Dorsolateral prefrontal cortex (tissue), 122 donors: ENCODE measurements at places on chromosomes 6 and 20. TPM values are rescaled to one million over a fixed set of nuclear protein-coding genes. Genes with fewer than 3 reads are reported as not detected.

Gene THEMIS
- total RNA-seq = 6.0 TPM

Gene TPBG
- total RNA-seq = 10.4 TPM

Gene PLCB1
- 157 TPM for total RNA-seq

Gene HRH3
- 26.4 TPM for total RNA-seq

Gene CST4
- total RNA-seq = not detected

Gene SCRT2
- total RNA-seq = 1.4 TPM

DNA sequence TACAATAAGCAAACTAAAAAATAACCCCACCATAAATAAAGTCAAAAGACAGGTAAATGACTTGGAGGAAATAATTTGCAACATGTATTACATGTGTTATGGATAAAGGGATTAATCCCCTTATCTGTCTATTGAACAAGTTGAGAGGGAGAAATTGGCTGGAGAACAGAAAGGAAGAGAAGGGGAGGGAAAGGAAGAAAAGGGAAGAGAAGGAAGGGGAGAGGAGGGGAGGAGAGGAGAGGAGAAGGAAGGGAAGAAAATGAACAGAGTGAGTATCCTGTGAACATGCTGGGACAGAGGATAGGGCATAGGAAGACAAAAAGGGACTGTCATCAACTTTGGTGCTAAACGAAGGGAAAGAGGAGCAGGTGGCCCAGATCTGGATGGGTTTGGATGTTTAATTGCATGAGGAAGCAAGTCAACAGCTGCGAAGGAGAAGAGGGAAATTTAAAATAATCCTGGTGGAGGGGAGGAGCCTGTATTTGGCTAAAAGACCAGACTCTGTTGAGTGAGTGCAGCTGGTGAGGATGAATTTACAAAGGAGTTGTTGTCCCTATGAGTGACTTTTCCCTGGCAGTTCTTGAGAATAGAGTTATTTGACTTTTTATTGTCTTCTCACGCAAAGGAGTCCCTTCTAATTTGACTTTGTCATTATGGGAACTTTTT is 14.2 kb upstream of the SHLD1 start:
- no peak for DNase-seq

DNA sequence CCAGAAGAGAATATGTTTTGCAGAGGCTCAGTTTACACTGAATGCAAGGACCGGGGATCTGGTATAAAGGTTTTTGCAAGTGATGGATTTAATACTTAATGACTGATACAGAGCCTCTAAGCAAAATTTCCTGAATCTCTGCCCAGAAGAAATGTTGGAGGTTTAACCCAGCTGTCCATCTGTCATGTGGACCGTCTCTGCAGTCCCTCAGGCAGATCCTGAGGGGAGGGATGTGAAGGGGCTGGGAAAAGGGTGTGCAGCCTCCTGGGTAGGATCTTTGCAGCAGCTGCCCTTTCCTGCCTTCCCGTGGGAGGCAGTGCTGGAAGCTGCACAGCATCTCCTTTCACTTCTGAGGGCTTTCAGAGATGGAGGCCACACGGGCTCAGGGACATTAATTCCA is 207.0 kb downstream of the SLC24A3 start:
- DNase-seq = no peak

- peak; percentile 59 for DNase-seq
These were observed 549.8 kb downstream of the PRKN start for GRCh38 chr6:162177746-162178145.

GRCh38 chr6:27502508-27503435 is 29.9 kb upstream of the ZNF184 start:
- DNase-seq = no peak

- DNase-seq = no peak
These were observed 13.5 kb upstream of the ZBTB46 start for GRCh38 chr20:63844511-63844991.

GRCh38 chr6:142568857-142569597 is 267.2 kb downstream of the ADGRG6 start:
- DNase-seq = no peak

GRCh38 chr6:148892247-148892646 is 145.4 kb downstream of the UST start:
- no peak for DNase-seq

DNA sequence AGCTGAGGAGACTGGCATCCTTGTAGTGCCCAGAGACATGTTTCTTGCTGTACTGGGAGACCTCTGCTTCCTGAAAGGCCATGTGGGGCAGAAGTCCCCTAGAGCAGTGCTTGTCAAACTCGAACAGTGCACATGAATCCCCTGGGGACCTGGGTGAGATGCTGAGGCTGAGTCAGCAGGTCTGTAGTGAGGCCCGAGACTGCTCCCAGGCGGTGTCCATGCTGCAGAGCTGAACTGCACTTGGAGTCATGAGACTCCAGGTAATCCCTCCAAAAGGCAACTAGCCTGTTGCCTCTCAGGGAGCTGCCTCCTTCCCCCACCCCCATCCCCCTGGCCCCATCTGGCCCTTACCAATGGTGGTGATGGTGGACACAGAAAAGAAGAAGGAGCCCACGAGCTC is 3.7 kb downstream of the KCNK17 start:
- no peak for DNase-seq

- peak; percentile 54 for DNase-seq
These were observed 47.8 kb downstream of the ARHGAP40 start for GRCh38 chr20:38649275-38649891.

GRCh38 chr6:98529364-98529763 is 305.0 kb upstream of the POU3F2 start:
- peak; percentile 60 for DNase-seq

DNA sequence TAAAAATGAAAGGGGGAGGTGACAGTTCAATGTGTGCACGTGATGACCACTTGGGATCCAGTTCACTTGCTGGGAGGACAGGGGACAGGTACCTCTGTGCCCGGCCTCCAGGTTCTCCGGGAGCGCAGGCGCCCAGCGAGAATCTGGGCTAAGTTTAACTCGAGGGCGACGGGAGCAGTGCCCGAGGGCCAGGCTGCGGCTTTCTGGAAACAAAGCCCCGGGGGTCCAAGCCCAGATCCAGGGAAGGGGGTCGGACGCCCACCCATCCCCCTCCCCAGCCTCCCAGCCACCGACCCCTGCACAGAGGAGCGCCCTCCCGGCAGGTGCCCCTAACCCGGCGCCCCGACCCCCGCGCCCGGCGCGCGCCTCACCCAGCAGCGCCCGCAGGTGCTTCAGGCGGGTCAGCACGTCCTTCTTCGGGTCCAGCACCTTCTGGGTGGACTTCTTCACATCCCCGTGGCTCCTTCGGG is 405 bp downstream of the RALGAPA2 start:
- DNase-seq = peak; percentile 34

DNA sequence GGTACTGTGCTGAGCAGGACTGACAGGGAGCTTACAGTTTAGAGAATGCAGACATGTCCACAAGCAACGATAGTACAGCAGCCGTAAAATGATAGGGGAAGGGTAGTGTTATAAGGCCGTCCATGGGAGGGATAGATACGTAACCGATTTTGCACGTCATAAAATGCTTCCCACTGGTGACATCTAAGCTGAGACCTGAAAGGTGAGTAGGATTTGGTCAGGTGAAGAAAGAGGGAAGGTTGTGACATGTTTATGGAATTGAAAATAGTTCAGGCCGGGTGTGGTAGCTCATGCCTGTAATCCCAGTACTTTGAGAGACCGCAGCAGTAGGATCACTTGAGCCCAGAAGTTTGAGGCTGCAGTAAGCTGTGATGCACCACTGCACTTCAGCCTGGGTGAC is 25.6 kb downstream of the SNX9 start:
- DNase-seq = no peak

DNA sequence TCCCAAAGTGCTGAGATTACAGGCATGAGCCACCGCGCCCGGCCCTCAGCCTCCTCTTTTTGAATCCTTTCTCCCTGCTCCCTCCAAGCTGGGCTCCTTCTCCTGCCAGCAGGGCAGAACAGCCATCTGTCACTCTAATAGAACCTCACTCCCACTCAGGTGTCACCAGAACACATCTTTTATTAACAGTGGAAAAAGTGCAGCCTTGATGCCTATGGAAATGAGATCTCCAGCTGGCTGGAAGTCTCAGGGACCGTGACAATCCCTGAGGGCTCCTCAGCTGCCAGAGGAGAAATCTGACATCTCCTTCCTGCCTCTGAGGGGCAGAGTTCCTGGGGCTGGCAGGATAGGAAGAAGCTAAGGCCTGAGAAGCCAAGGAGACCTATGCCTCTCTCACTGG is 28.0 kb downstream of the TMC2 start:
- no peak for DNase-seq

GRCh38 chr6:137728386-137729349 is 138.4 kb upstream of the TNFAIP3 start:
- peak; percentile 23 for DNase-seq

- DNase-seq = no peak
These were observed at the start of gene SPACA1 for GRCh38 chr6:88047510-88048150. SPACA1 (plus strand) TSS chr6:88047841; CDS start chr6:88047906, 65 bp downstream.

GRCh38 chr6:33897189-33897780 is 93.5 kb upstream of the MLN start:
- no peak for DNase-seq

DNA sequence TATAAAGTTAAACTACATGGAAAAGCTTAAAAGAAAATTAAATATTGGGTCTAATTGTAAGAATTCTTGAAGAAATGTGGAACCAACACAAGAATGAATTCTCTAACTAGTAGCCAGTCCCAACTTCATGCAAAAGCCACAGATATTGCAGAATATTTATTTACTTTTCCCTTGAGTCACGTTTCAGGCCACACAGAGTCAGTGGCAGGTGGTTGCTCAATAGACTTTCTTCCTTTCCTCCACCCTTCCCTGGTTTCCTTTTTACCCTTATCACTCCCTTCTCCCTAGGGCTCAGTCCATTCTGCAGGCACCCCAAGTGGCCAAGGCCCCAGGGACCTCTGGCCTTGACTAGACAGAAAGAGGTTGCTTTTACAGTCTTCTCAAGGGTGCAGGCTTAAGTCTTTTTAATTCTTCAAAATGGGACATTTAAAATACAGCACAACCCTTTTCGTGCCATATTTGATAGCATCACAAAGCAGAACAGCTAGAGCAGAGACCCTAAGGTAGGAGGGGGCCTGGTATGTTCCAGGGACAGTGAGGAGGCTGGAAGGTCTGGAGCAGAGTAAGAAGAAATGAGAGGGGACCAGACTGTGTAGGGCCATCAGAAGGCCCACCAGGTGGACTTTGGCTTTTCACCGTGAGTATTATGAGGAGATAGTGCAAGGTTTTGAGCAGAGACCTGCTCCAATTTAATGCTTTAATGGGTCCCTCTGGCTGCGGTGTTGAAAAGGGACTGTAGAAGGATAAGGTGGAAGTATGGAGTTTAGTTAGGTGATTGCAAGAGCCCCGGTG is 65.0 kb downstream of the HDDC2 start:
- DNase-seq = no peak

- no peak for DNase-seq
These were observed 68.6 kb upstream of the CNKSR3 start for GRCh38 chr6:154579046-154579445.

GRCh38 chr6:21823371-21823770 is 229.8 kb downstream of the SOX4 start:
- DNase-seq = no peak

- DNase-seq = no peak
These were observed 65.5 kb upstream of the FABP7 start for GRCh38 chr6:122714059-122714458.

- no peak for DNase-seq
These were observed 113.9 kb downstream of the WDR27 start for GRCh38 chr6:169587975-169588374.
